ENCODE measurements at places on chromosomes 13 and 19.

DNA sequence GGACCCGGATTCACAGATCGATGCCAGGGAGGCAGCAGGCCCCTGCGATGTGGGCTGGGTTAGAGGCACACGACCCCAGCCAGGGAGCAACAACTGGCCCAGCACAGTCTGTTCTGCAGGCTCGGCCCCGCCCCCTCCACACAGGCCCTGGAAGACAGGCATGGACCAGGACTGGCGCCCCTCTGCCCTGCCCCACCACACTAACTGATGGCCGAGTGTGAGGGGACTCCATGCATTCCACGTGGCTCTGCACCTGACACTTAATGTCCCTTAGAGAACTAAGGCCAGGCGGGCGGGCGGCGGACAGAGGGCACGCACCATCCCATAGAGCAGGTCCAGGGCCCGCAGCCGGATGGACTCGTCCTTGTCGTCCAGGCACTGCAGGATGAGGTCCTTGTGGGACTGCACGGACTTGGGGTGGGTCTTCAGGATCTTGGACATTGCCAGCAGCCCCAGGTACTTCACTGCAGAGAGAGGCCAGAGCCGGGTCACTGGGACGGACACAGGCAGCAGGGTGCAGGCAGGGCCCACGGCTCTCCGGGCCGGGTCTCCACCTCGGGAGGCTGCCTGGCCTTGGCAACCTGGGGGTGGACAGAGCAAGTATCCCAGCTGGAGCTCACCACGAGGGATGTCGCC lies 24.8 kb downstream of the IZUMO4 start:
- no peak for DNase-seq

- DNase-seq: no peak
Measured at GRCh38 chr13:34765446-34766180, 176.5 kb upstream of the NBEA start.

GRCh38 chr13:98103942-98104880 lies 38.7 kb upstream of the FARP1 start:
- DNase-seq: no peak

GRCh38 chr19:52351512-52351911 lies 15.5 kb downstream of the ZNF610 start:
- no peak for DNase-seq

- DNase-seq: no peak
Measured at GRCh38 chr13:105878119-105878700, 657.3 kb downstream of the EFNB2 start.

DNA sequence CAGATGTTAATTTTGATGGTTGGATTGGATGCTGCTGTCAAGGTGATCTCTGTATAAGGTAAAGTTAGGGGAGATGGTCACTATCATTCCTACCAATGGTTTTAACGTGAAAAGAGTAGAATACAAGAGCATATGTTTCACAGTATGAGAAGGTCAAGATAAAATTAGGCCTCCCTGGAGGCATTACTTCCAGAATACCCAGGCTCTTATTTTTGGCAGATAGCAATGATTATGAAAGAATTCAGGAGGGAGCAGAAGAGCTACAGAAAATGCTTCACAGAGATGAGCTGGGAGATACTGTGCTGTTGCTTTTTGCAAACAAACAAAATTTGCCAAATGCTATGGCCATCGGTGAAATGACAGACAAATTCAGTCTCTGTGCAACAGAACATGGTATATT lies 547.5 kb upstream of the SPRY2 start:
- no peak for DNase-seq

GRCh38 chr19:14091813-14092462 lies 1.4 kb upstream of the SAMD1 start:
- no peak for DNase-seq

GRCh38 chr13:89294115-89294867 lies 1623.1 kb downstream of the SLITRK5 start:
- DNase-seq: no peak

GRCh38 chr13:33263976-33264619 lies 21.5 kb downstream of the STARD13 start:
- DNase-seq: no peak

GRCh38 chr19:15137777-15138176 lies 30.6 kb downstream of the SYDE1 start:
- DNase-seq: no peak

- no peak for DNase-seq
Measured at GRCh38 chr13:110471833-110472162, 89.7 kb downstream of the RAB20 start.

DNA sequence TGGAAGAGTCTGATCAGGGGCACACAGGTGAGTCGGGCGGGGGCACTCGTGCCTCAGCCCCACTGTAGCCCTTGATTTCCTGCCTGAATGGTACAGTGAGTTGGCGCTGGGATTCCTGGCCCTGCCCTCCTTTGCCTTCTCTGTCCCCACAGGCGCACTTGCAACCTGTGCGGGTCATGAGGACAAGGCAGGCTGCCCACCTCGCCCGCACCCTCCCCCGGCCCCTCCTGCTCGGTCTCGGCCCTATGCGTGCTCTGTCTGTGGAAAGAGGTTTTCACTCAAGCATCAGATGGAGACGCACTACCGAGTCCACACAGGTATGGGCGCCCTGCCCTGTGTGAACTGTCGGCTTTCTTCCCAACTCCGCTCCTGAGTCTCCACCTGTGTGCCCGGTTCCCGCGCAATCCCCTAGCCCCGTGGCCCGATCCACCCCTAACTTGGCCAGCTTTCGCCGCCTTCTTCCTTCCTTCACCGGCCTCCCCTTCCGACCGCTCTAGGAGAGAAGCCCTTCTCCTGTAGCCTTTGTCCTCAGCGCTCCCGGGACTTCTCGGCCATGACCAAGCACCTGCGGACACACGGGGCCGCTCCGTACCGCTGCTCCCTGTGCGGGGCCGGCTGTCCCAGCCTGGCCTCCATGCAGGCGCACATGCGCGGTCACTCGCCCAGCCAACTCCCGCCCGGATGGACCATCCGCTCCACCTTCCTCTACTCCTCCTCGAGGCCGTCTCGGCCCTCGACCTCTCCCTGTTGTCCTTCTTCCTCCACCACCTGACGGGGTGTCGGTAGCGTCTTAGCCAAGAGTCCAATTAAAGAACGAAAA lies 1.6 kb upstream of the KMT2B start:
- DNase-seq: no peak

- DNase-seq: no peak
Measured at GRCh38 chr19:49210108-49210900, 52.7 kb downstream of the TRPM4 start.

DNA sequence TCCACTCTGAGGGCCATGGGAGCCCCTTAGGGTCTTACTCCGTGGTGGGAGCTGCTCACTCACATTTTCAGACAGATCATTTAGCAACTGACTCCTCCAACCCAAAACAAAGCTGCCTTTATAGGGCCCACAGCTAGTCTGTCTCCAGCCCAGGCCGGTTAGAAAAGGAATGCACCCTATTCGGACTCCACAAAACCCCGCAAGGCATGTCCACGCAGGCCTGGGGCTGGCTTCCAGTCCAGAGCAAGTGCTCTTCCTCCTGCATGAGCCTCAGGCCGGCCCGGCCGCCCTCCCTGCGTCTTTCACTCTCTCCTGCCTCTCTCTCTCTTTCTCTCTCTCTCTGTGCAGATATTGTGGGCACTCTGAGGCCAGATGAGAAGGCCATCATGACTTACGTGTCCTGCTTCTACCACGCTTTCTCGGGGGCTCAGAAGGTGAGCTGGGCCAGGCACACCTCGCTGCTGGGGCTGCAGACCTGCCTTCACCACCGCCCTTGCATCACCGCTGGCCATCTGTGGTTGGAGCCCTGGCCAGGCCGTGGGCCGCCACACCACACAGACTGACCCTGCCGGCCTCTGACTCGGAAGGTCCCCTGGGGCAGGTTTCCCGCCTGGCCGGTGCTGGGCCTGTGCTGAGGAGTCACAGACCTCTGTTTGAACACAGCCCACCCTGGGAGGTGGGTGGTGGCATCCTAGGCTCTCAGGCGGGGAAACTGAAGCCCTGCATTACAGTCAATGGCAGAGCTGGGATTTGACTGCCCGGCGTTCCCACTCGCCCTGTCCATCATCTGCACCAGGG lies 33.1 kb downstream of the CAPN12 start:
- DNase-seq: no peak

- no peak for DNase-seq
Measured at GRCh38 chr13:61463024-61463423, 47.4 kb upstream of the PCDH20 start.

- DNase-seq: no peak
Measured at GRCh38 chr13:83839146-83839545, 43.1 kb downstream of the SLITRK1 start.

DNA sequence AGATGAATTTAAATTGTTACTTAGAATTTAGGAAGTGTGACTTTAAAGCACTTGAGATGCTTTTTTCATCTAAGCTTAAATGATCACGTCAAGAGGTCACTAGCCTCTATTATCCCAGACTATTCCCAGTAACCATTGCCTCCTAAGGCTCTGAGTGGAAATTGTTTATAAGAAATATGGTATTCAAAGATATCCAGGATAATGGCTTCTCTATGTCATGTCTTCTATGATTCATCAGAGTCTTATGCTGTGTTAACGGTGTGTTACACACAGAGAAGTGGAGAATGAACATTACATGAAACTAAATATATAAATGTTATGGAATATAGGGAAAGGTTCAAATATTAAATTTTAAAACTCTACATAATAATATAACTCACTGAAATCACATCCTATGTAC lies 79.8 kb upstream of the NBEA start:
- no peak for DNase-seq

DNA sequence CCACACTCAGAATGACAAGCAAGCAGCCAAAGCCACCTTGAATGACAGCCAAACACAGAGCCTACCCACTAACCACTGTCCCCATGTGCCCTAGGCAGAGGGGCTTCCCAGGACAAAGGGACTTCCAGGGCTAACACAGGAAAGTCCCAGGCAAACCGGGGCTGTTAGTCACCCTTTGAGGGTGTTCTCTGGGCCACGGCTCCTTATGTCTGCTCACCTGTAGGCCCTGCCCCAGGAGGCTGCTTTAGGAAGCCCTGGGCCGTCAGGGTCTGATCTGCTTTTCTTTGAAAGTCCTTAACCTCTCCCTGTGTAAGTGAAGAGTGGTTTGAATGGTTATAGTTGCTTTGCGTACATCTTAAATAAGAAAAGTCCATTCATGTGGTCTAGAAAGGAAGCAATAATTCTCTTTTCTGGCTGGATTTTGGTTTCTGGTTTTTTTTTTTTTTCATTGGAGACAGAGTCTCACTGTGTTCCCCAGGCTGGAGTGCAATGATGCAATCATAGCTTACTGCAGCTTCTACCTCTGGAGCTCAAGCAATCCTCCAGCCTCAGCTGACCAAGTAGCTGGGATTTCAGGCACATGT lies 161.4 kb downstream of the EFNB2 start:
- no peak for DNase-seq

DNA sequence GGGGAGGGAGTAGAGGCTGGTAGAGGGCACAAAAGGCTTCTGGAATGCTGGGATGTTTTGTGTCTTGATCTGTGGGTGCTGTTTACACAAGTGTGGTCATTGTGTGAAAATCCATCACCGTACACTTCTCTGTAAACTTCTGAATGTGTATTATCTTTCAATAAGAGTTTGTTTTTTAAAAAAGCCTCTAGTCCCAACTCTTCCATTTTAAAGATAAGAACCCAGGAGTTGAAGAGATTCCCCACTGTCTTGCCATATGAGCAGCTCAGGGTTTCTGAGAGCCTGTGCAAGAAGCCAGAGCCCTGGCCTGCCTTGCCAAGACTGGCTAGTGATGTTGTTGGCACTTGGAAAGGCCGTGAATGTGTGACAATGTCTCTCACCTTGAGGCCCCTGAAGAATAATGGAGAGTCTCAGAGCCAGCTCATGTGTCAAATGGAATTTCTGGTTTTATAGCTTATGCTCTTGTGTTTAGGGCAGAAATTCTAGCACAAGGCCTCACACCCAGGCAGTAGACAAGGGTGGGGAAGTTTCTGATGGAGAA lies 57.5 kb upstream of the NPAS1 start:
- DNase-seq: no peak

DNA sequence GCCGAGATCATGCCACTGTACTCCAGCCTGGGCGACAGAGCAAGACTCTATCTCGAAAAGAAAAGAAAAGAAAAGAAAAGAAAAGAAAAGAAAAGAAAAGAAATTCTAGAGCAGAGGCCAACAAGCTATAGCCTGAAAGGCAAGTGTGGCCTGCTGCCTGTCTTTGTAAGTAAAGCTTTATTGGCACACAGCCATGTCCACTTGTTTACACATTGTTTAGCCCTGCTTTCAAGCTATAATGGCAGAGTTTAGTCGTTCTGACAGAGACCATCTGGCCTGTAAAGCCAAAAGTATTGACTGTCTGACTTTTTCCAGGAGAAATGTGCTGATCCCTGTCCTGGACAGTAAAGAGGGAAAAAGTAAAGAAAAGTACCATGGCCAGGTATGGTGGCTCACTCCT lies 18.3 kb downstream of the NWD1 start:
- no peak for DNase-seq

- no peak for DNase-seq
Measured at GRCh38 chr19:33861950-33862349, 65.3 kb downstream of the KCTD15 start.

DNA sequence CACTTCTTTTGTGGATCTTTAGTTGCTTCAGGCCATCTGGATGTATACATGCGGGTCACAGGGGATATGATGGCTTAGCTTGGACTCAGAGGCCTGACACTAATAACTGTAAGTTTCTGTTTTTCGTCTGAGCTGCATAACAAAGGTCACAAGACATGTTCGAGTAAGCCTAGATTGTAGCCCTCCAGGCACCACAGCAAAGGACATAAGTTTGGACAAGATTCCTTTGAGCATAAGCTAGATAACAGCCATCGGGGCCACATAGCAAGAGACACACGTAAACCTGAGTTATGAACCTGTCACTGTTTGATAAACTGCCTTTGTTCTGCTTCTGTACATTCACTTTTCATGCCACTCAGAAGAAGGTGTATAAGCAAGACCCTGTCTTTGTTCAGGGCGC lies 14.6 kb downstream of the IGFL3 start:
- no peak for DNase-seq

DNA sequence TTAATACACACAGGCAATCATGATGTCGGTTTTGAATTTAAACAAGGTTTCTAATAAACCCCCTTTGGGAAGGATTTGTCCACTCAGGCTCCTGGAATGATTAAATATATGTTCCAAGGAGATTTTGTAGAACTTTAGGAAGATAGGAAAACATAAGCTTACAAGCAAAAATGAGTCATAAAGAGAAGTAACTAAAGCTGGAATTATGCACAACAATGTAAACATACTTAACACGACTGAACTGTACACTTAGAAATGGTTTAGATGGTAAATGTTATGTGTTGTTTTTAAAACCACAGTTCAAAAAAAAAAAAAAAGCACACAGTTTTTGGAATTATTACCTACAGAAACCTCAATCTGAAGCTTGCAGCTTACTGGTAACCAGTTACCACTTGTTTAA lies 304.4 kb downstream of the NALCN start:
- no peak for DNase-seq

- DNase-seq: no peak
Measured at GRCh38 chr19:10998666-10999065, 37.8 kb downstream of the SMARCA4 start.

DNA sequence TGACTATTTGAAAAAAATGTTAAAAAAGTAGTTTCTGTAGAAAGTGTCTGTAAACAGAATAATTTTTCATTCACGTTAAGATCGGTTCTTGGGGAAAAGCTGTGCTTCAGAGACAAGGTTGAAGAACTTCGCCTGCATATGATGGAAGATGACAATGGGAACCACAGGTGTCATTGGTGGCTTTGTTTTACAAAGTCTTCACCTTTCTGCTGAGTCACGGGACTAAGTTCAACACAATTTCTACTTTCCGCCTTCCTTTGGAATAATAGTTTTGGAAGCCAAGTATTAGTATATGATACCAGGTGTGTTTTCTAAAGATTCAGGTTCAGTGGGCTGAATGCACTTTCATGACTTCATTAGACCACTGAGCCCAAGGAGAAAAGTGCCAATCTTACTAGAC lies 155.6 kb upstream of the RNF113B start:
- DNase-seq: no peak

Data from NCI-H1436 treated with DMSO at 0.1 percent for 48 hours (cell line).